Pancreas (tissue), 10 donors: ENCODE measurements at places on chromosomes 11 and 22. TPM values are rescaled to one million over a fixed set of nuclear protein-coding genes. Genes with fewer than 3 reads are reported as not detected.

LAYN gene
- total RNA-seq, result 0.83 TPM

- no peaks in the 10 kb centered on the region for H3K36me3 ChIP-seq
- peaks cover 5% of the 10 kb centered on the region for H3K4me1 ChIP-seq
- no peak for DNase-seq
Observed at GRCh38 chr22:40381461-40381860, 11.1 kb downstream of the SGSM3 start.

DNA sequence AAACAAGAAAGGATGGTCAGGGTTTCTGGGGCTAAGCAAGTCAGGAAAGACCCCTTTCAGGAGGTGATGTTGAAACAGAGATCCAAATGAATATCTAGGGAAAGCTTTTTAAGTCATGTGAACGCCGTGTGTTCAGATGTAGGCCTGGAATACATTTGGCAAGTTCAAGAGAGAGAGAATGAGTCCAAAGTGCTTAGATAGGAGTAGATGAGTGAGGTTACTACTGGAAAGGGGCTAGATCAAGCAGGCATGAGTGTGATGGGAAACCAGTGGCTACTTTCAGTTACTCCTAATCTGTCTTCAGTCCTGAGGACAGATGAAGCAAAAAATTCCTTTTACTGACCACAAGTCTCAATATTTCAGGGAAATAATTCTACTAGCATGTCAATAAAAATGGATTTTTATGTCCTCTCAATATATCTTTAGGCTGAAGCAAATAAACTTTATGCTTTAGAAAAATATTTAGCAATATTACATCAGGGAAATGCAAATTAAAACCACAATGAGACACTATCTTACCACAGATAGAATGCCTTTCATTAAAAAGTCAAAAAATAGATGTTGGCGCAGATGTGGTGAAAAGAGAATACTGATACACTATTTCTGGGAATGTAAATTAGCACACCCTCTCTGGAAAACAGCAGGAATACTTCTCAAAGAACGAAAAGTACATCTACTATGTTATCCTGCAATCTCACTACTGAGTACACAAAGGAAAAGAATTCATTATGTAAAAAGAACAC lies 1085.0 kb upstream of the TENM4 start:
- H3K27ac ChIP-seq, result no peak overlapping the region
- H3K4me3 ChIP-seq, result no peak overlapping the region
- H3K36me3 ChIP-seq, result no peaks in the 10 kb centered on the region
- no peaks in the 10 kb centered on the region for H3K4me1 ChIP-seq
- H3K27me3 ChIP-seq, result no peaks in the 10 kb centered on the region

- H3K4me3 ChIP-seq, result no peak overlapping the region
- DNase-seq, result no peak
- no peaks in the 10 kb centered on the region for H3K36me3 ChIP-seq
Observed at GRCh38 chr22:17749605-17750395, 24.5 kb downstream of the BID start.

GRCh38 chr22:19735665-19736510 lies 12.5 kb downstream of the GP1BB start:
- no peaks in the 10 kb centered on the region for H3K27me3 ChIP-seq
- H3K27ac ChIP-seq, result no peak overlapping the region
- DNase-seq, result no peak
- H3K36me3 ChIP-seq, result no peaks in the 10 kb centered on the region
- no peak overlapping the region for H3K4me3 ChIP-seq

DNA sequence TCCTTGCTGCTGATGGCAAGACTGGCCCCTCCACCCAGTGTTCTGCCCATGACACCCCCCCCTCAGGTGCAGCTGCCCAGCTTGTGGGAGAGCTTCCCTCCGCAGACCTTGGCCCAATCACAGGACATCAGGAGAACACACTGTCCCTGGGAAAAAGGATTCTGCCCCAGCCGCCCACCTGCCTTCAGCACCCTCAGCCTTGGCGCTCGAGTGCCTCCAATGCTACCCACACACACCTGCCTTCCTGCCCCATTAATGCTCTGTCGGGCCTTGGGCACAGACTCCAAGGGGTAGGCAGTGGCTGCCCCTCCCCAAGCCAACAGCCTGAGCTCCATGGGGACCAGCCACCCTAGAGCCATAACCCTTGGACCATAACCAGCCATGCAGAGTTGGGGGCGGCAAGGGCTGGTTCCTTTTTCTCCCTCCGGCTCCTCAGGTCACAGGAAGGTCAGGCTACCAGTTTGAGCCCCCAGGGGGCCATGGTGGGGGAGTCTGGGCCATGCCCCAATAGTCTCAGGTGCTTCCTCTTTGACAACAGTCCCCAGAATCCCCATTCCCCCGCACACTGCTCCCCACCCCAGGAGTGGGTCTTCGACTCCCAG lies 1.3 kb upstream of the ZNF70 start:
- DNase-seq, result no peak
- no peak overlapping the region for H3K27ac ChIP-seq
- H3K36me3 ChIP-seq, result no peaks in the 10 kb centered on the region
- no peak overlapping the region for H3K4me3 ChIP-seq
- peaks cover 6% of the 10 kb centered on the region for H3K4me1 ChIP-seq
- H3K27me3 ChIP-seq, result no peaks in the 10 kb centered on the region
